ENCODE measurements at places on chromosomes 7 and 10. TPM values are rescaled to one million over a fixed set of nuclear protein-coding genes. Genes with fewer than 3 reads are reported as not detected.
A peak's percentile ranks its signal among the peaks of the same experiment; 100 is the strongest.

DNA sequence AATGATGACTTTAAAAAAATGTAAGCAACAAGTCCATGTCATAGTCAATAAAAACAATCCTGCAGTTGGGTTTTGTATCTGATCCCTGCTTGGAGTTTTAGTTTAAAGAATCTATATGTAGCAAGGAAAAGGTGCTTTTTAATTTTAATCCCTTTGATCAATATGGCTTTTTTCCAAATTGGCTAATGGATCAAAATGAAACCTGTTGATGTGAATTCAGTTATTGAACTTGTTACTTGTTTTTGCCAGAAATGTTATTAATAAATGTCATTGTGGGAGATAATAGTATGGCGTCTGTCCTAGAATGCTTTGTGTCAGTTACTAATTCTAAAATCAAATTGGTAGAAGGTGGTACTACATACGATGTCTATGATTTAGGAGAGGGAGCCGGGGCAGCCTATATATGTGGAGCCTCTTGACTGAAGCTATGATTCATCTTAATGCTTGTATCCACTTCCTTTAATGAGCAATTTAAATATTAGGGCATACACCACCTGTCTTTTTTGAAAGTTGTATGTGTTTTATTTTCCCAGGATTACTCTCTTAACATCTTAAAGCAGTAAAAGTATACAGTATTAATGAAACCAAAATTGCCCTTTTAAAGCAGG lies 10.3 kb upstream of the PBLD start:
- DNase-seq, result no peak

DNA sequence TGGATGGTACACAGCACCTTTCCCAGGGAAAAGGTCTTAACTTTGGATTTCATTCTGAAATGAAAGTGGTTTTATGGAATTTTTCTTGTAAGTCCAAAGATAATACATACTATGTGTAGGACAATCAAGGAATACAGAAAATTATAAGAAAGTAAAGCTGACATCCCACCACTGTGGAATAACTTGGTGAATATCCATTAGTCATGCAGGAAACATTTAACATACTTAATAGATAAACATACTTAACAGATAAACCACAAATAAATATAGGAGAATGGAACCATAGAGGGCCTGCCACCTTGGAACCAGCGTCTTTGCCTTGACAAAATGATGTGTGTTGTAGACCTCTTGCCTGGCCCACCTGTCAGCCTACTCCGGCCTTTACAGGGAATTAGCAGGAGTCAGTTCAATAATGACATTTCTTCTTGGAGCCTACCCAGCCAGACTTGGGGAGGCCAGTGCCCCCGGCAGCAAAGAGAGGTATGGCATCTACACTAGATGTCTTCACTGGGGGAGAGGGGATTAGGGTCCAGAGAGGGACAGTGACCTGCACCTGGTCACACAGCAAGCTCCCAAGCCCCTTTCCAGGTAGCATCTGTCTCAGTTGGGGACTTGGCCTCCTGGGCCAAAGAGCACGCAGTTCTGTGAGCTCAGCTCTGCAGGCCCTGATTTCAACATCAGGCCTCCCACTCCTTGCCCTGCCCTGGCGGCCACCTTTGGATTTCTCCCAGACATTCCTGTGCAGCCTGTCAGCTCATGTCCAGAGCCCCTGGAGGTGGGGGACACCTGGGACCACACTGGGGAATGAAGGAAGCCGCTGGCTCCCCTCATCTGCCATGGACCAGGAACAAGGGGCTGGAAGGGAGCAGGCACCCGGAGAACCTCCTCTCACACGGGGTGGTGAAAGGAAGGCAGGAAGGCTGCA lies 112.6 kb upstream of the PPIF start:
- DNase-seq, result no peak

DNA sequence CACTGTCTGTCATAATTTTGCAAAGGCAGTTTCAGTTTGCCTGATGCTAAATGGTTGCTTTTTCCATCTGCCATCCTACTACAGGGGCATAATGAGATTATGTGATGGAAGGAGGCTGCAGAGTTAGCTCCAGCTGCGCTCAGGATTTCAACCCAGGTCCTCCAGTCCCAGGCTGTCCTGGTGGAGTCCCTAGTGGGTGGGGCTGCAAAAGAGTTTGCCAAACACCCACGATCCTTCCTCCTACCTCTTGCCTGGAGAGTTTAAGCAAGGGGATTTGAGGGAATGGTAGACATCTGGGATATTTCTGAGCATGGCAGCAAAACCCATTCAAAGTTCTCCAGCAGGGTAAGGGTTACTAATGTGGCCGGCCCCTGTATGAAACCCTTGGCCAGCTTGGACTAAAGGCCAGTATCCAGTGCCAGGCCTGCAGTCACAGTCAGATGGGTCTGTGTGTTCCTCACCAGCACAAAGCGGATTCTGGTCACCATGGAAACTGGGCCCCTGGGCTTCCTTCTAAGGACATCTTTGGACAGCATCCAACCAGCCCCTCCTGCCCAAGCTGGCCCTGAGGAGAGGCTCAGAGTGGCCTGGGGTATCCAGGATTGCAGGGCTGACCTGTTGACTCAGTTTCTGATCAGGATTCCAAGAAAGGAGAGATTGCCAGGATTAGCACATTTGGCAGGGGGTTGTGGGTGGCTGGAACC lies 42.7 kb upstream of the CHST3 start:
- DNase-seq, result peak; percentile 77

- no peak for DNase-seq
Observed at GRCh38 chr7:7793249-7793648, 74.8 kb upstream of the RPA3 start.

- DNase-seq, result no peak
Observed at GRCh38 chr10:65234261-65234660, 1691.6 kb upstream of the LRRTM3 start.

- DNase-seq, result no peak
Observed at GRCh38 chr7:107779647-107780099, 23.4 kb downstream of the SLC26A3 start.

- DNase-seq, result peak; percentile 59
Observed at GRCh38 chr7:1114505-1114904, 26.6 kb downstream of the GPER1 start.

DNA sequence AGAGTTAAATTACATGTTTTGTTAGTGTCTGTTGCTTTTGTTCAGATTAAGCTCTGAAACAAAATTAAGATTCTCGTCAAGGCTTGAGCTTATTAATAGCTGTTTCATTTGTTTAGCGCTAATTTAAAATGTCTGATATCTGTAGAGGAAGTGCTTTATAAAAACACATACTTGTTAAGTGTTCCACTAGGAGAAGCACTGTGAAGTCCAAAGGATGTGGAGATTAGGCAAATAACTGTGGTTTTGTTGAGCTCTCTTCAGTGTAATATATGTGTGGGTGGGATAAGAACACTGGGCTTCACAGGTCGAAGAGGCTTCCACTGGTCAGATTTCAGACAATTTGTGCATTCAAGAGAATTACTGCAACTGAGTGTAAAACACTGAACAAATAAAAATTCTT lies 242.0 kb downstream of the AUTS2 start:
- DNase-seq, result no peak

- no peak for DNase-seq
Observed at GRCh38 chr7:79240413-79240812, 213.1 kb downstream of the MAGI2 start.

DNA sequence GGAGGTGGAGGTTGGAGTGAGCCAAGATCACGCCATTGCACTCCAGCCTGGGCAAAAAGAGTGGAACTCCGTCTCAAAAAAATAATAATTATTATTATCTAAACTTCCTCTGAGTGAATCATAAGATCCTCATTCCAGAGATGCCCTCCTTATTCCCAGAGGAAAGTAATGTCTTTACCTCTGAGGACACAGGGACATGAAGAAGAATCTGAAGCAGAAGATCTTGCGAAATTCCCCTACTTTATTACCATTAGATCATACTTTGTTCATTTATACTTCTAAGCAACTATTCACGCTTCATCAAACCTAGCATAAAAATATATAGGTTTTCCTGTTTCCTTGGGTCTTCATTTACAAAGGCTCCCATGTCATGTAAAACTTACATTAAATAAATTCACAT lies 143.1 kb downstream of the ETV1 start:
- no peak for DNase-seq

DNA sequence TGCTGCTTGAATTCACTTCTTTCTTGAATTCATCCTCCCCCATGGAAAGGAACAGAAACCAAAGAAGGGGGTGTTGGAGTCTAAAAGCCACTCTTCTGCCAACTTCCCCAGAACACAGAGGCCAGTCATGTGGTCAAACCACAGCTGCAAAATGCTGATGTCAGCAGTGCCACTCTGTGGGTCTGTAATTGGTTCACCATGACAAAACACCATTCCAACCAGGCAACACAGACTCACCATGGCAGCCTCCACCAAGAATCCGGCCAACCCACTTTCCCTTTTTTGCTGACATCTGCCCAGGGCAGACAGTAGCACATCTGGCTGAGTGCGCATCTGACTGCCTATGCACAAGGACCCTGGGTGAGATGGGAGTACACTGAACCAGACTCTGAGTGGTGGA lies 16.8 kb downstream of the OSBPL3 start:
- no peak for DNase-seq

GRCh38 chr7:96992192-96993005 lies 13.0 kb upstream of the DLX6 start:
- DNase-seq, result no peak

- DNase-seq, result no peak
Observed at GRCh38 chr7:117427258-117427701, at the start of gene ASZ1. ASZ1 (minus strand) TSS chr7:117427493; CDS start chr7:117427460, 33 bp downstream.

DNA sequence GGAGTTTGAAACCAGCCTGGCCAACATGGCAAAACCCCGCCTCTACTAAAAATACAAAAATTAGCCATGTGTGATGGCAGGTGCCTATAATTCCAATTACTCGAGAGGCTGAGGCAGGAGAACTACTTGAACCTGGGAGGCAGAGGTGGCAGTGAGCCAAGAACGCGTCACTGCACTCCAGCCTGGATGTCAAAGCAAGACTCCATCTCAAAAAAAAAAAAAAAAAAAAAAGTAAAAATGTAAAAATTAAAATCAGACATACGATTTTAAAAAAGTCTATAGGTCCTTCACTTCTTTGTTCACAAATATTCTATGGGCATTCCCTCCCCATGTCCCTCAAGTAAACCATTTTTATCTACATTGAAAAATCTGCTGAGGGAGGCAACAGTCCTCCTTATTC lies 34.9 kb upstream of the TLL2 start:
- DNase-seq, result peak; percentile 58

DNA sequence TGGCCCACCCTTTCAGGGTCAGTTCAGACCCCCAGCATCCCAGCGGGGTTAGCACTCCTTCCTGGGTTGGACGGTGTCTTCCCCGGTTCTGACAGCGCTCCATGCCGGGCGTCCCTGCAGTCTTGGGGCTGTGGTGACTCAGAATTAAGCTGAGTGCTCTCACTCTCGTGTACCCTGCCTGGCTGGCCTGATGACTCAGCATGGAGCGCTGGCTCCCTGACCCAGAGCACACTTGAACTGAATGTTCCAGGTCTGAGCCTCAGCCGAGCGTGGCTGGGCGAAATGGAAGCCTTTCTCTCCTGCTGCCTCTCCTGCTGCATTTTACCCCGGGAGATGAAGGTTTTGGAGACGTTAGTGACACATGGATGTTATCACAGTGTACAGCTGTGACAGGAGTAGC lies 7.1 kb downstream of the BAG3 start:
- peak; percentile 94 for DNase-seq

DNA sequence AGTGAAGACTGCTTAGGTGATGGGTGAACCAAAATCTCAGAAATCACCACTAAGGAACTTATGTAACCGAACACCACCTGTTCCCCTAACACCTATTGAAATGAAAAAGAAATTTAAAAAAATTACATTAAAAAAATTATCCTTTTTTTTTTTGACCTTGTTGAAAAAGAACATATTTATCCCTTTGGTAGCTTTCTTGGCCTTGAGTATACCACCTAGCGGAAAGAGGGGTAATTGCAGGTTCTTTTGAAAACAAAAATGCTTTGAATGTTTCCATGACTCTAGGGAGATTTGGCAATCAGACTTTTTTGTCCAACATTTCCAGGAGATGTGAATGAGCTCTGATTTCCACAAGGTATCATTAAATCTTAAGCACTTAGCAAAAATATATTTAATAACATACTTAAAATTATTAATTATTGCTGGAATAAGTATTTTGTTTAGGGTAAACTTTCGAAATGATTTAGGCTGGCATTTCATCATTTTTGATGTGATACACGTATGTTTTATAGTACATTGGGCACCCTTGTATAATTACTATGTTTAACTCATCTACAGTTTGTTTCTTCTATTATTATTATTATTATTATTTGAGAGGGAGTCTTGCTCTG lies 47.0 kb upstream of the ELMO1 start:
- DNase-seq, result no peak

DNA sequence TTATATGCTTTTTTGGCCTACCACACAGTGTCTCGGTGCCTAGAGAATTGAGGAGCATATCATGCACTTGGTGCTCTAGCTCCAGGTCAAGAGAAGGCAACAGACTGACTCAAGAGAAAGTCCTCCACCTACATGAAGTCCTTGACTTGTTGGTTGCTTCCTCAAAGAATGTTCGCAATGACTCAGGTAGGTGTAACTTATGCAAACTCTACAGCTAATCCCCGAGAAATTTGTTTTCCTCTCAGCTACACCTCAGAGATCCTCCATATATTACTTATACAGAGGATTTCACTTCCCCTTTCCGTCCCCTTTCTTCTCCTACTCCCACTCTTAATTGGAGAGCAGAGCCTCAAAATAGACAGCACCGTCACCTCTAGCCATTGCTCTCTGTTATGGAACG lies 1013.1 kb downstream of the KCNMA1 start:
- DNase-seq, result no peak

GRCh38 chr7:5649641-5650040 lies 131.8 kb downstream of the RNF216 start:
- DNase-seq, result no peak

- DNase-seq, result no peak
Observed at GRCh38 chr7:126424985-126425384, 827.8 kb downstream of the GRM8 start.

GRCh38 chr10:97154162-97154561 lies 31.6 kb downstream of the SLIT1 start:
- no peak for DNase-seq

DNA sequence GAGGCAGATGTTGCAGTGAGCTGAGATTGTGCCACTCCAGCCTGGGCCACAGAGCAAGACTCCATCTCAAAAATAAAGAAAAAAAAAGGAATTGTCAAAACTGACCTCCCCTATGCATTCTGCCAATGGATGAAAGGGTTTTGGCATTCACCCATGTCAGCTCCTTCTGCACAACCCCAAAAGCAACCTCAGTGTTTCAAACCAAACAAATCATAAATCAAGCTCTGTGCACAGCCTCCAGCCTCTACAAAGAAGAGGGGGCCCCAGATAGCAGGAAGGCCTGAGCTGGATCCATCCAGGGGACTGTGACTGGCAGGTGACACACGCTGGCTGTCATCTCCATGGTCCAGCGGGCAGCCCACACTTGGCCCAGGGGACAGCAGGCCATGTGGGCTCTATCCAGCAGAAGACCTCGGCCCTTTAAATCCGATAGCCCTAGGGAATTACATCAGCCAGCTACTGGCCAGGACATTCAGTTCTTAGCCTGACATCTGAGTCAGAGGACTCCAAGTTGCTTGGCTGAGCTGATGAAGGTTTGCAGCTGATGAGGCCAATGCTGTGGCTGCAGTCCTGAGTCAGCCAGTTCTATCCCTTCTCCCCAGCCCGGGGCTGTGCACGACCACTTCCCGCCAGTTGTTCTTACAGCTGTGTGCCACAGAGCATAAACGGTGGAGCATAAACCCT lies 52.0 kb upstream of the FIGNL1 start:
- peak; percentile 80 for DNase-seq

Gene MUC12
- total RNA-seq, result 0.88 TPM

Gene KAZALD1
- 17.6 TPM for total RNA-seq

Gene CAV2
- 86.7 TPM for total RNA-seq

Gene ZPBP
- total RNA-seq, result not detected

Measured in aorta (tissue), 5 donors.